ENCODE measurements at places on chromosomes 16 and 17. TPM values are rescaled to one million over a fixed set of nuclear protein-coding genes. Genes with fewer than 3 reads are reported as not detected.

DNA sequence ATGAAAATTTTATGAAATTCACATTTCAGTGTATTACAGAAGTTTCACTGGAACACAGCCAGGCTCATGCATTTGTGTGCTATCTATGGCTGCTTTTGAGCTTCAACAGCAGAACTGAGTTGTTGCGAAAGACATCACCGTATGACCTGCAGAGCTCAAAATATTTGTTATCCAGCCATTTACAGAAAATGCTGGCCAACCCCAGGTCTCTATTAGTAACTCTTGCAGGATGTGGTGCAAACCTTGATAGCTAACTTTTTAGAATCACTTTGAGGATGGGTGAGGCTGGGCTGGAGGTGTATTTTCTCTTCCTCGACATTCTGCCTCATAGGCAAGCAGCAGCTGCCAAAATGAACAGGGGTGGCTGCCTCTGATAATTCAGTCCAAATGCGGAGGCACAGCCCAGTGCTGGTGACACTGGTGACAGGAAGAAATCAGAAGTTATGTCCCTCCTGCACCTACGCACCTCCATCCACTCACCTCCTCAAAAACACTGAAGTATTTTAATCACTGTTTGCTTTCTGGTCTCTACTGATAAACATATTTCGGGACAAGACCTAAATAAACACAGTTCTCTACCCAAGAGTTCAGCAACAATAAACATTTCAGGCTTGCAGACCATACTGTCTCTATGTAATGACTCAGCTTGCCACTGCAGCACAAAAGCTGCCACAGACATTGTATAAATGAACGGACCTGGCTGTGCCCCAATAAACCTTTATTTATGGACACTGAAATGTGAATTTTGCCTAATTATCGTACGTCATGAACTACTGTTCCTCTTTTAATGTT, 28.5 kb downstream of the ARHGAP17 start:
- no peak for DNase-seq

- no peak for DNase-seq
Measured at GRCh38 chr16:70437582-70438557, 1.0 kb downstream of the ST3GAL2 start.

DNA sequence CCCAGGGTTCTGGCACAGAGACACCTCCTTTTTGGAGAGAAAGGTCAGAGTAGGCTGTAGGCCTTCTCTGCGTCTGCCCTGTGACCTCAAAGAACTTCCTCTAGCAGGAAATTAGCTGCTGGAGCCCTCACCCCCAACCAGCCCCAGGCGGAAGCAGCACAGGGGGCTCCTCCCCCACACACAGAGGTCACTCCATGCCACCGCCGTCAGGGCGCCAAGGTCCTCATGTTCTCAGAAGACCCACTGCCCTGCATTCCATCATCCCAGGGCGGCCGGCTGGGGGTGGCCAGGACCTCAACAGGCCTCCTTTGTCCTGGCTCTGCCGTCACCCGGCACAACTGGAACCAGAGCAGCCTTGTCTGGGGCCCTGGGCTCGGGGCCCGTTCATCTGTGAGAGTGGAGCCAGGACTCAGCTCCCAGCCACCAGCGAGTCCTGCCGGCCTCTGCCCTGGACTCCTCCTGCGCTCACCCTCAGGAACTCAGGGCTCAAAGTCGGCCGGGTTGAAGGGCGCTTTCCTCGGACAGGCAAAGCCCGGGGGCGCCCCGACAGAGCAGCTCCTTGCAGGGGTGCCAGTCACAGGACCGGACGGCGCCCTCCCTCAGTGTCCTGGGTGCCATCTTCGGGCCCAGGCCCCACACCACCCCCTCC, 1.2 kb downstream of the TMC6 start:
- no peak for DNase-seq

- no peak for DNase-seq
Measured at GRCh38 chr16:50830698-50831097, 88.8 kb downstream of the CYLD start.

GRCh38 chr17:12431188-12431587, 234.5 kb upstream of the MYOCD start:
- DNase-seq = no peak

DNA sequence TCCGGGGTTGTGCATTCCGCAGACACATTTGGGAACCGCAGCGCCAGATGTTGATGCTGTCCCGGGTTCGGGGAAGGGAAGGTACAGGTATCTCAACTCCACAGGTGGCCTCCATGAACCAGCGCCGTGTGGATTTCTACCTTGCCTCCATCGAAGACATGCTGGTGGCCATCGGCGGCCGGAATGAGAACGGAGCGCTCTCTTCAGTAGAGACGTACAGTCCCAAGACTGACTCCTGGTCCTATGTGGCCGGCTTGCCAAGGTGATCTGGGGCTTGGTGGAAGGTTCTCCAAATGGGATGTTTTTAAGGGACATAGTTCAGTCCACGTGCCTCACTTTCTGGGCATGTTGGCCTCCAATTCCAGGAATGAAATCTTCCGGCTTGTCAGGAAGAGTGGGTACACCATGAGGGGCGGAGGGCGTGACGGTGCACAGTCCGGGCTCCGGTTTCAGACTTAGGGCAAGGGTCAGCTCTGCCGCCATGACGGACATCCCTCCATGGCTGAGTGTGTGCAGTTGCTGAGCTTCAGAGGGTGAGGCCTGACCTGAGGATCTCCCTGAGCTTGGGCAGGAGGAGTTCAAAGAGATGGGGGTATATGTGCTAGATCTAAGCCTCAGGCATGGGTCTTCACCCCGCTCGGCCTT, 11.5 kb downstream of the KLHL36 start:
- DNase-seq = no peak

DNA sequence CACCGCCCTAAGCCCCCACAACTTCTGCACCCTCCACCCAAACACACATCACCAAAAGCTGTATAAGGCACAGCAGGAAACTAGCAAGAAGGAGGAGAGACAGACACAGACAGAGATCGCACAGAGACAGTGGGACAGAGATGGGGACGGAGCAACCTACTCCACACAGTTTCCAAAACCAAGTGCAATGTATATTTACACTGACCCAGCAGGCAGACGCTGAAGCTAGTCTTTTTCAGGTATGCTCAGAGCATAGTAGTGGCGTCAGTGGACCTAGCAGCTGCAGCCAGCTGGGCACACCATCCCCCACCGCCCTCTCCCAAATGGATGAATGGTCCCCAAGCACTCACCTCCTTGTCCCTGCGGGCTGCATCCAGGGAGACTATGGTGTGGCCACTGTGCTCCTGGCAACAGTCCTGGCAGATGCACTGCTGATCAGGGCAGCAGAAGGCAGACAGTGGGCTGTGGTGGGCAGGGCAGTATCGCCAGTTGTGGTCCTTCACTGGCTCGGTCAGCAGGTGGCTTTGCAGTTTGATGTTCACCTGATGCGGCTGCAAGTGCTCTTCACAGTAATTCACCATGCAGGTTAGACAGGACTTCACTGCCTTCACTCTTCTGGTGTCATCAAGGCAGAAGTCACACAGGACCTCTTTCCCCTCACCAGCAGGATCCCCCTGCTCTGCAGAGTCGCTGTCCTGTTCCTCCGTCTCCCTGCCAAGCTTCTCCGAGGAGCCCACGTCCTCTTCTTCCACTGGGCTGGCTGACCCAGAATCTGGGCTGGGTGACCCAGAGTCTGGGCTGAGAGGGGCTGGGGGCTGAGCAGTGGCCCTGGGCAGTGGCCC, 31.5 kb upstream of the FBXW10B start:
- DNase-seq = no peak

DNA sequence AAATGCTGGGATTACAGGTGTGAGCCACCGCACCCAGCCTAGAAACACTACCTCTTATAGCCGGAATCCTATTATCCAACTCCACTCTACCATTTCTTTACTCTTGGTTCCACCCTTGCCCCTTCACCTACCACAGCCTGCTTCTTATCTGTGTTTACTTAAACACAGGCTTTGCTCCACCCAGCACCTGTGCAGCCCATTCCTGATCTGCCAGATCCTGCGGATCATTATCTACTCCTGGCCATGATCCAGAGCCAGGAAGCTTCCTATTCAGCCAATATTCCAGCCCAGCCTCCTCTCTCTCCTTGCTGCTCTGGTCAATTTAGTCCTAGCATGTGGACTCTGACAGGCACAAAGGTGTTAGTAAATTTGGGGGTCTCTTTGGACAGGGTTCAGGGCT, 98.8 kb upstream of the MED13 start:
- DNase-seq = no peak

GRCh38 chr17:1485423-1486376, 6.8 kb downstream of the MYO1C start:
- no peak for DNase-seq

GRCh38 chr16:60481591-60481990, 1554.6 kb downstream of the CDH8 start:
- no peak for DNase-seq

CASKIN1 gene
- 0.69 TPM for total RNA-seq

CARD14 gene
- 3.3 TPM for total RNA-seq
